ENCODE measurements at places on chromosomes 6 and 20.

DNA sequence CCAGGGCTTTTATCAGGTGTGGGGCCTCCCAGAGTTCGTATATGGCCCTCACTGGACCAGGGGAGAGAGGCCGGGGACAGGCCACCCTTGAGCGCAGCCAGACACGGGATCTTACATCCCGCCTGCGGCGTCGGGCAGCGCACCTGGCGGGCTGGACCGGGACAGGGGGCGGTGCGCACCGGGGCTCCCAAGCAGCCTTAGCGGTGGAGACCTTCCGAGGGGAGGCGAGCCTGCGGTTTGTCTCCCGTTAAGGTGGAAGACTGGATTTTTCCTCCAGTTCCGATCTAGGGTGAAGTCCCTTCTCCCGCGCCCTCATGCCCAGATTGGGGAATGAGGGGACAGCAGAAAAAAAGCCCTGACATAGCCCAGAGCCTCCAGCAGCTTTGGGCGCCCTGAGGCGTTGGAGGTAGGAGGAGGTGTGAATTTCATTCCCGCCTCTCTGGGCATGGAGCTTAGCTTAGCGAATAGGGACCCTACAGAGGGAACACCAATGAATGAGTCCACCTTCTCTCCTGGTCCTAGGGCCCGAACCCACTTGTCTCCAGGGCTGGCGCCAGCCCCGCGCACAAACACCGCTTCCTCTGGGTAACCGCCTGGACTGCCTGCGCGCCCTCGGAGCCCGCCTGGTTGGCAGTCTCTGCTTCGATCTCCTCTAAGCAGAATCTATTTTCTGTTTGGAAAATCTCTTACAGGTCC is 6.7 kb upstream of the LAMP5 start:
- DNase-seq, result no peak

- no peak for DNase-seq
Observed at GRCh38 chr6:4610256-4610655, 165.9 kb upstream of the CDYL start.

GRCh38 chr20:9261781-9262180 is 192.9 kb downstream of the PLCB4 start:
- no peak for DNase-seq

- no peak for DNase-seq
Observed at GRCh38 chr6:165222315-165223025, 86.9 kb downstream of the C6orf118 start.

GRCh38 chr20:2416541-2417212 is 36.0 kb downstream of the TGM6 start:
- no peak for DNase-seq

GRCh38 chr6:27213544-27214125 is 33.9 kb upstream of the PRSS16 start:
- DNase-seq, result no peak

- DNase-seq, result no peak
Observed at GRCh38 chr6:121856296-121856695, 420.9 kb downstream of the GJA1 start.

GRCh38 chr20:41175727-41176330 is 38.5 kb downstream of the PLCG1 start:
- DNase-seq, result no peak

DNA sequence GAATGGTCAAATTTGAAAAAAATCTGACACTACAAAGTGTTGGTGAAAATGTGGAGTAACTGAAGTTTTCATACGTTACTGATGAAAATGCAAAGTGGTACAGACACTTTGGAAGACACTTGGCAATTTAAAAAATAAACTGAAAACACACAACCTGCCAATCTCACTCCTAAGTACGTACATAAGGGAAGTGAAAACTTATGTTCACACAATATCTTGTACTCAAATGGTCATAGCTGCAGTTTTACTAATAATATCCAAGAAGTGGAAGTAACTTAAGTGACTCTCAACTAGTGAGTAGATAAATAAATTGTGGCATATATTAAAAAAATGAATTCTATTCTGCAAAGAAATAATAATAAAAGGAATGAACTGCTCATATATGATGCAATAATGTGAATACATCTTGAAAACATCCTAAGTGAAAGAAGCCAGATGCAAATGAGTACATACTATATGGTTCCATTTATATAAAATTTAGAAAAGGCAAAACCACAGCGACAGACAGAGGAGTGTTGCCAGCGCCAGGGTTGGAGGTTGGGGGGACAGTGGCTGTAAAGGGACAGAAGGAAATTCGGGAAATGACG is 198.2 kb downstream of the ERMARD start:
- DNase-seq, result no peak

- DNase-seq, result no peak
Observed at GRCh38 chr6:133446789-133447188, 205.6 kb downstream of the EYA4 start.

DNA sequence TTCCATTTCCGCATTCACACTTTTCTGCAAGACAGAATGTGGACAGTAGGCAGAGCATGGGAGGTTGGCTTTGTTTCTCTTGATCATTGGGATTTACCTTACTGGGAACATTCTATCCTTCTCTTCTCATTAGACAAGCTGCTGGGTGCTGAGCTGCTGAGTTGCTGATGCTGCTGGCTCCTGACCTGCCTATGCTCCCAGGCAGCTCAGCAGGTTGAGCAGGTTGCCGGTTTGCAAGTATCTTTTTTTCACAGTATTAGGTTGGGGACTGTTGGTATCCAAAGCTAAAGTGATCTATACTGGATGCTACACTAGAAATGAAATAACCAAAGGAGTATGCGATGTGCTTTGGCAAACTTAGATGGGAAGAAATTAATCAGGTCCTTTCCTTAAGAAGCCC is 23.7 kb upstream of the ADGRF4 start:
- no peak for DNase-seq

Measured in HFF-Myc (cell line).